ENCODE measurements at places on chromosomes 2 and 18. TPM values are rescaled to one million over a fixed set of nuclear protein-coding genes. Genes with fewer than 3 reads are reported as not detected.

DNA sequence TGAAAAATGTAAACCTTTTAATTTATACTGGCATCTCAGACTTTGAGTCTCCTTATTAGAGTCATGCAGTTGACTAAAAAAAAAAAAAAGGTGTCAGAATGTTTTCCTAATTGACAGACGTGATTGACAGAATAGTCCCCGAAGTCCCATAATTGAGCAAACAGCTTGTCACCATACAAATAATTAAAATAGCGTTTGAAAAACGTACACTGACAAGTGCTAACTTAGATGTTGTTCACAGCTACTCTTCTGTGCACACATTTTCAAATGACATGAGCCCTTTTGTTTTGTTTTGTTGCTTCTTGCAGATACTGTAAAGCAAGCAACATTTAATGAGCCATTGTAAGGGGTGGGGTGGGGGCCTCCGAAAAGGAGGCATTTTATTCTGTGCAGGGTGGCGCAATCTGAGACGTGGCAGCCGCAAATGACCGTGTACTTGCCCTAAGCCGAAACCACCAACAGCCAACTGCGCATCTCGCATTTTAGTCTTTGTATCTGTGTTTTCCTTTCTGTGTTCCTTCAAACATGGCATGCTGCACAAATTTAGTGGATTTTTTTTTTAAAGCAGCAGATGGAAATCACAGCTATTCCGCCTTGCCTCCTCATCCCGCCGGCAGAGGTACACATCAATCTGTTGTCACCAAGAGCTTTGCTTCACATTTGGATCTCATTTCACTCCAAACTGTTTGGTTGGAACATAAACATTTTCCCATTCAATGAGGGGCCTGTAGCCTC lies 52.4 kb downstream of the LPIN1 start:
- no peaks in the 10 kb centered on the region for H3K27me3 ChIP-seq
- DNase-seq = no peak
- H3K4me1 ChIP-seq = peaks cover 7% of the 10 kb centered on the region
- H3K4me3 ChIP-seq = no peak overlapping the region
- H3K27ac ChIP-seq = no peak overlapping the region
- peaks cover 58% of the 10 kb centered on the region for H3K36me3 ChIP-seq

DNA sequence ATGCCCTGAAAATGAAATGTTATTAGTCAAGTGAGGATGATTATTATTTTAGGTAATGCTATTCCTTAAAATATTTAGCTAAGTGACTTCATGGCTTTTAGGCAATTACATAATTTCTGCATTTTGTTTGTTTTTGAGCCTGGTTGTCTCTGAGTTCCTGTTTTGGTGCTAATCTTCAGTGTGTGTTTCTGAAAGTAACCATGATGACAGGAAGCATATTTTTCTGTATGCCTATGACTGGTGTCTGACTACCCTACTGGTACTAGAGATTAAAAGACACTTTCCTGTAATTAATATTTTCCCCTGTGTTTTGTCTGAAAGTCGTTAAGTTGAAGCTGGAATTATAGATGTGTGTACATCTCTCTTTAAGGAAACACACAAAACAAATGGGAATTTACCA lies 295.0 kb upstream of the SPRED2 start:
- H3K4me3 ChIP-seq = no peak overlapping the region
- H3K36me3 ChIP-seq = no peaks in the 10 kb centered on the region
- H3K27ac ChIP-seq = no peak overlapping the region
- H3K27me3 ChIP-seq = peaks cover 7% of the 10 kb centered on the region

- H3K4me3 ChIP-seq = peak overlapping the region; percentile 88
- no peak overlapping the region for H3K27ac ChIP-seq
- peaks cover 10% of the 10 kb centered on the region for H3K27me3 ChIP-seq
- H3K4me1 ChIP-seq = peaks cover 27% of the 10 kb centered on the region
- DNase-seq = no peak
- no peaks in the 10 kb centered on the region for H3K36me3 ChIP-seq
Observed at GRCh38 chr2:289362-290089, 1.6 kb upstream of the ALKAL2 start.

- DNase-seq = no peak
- H3K27ac ChIP-seq = peak overlapping the region; percentile 17
- peaks cover 61% of the 10 kb centered on the region for H3K4me1 ChIP-seq
- no peaks in the 10 kb centered on the region for H3K36me3 ChIP-seq
- H3K4me3 ChIP-seq = no peak overlapping the region
- H3K27me3 ChIP-seq = peaks cover 20% of the 10 kb centered on the region
Observed at GRCh38 chr2:26697425-26697824, 4.9 kb downstream of the KCNK3 start.

DNA sequence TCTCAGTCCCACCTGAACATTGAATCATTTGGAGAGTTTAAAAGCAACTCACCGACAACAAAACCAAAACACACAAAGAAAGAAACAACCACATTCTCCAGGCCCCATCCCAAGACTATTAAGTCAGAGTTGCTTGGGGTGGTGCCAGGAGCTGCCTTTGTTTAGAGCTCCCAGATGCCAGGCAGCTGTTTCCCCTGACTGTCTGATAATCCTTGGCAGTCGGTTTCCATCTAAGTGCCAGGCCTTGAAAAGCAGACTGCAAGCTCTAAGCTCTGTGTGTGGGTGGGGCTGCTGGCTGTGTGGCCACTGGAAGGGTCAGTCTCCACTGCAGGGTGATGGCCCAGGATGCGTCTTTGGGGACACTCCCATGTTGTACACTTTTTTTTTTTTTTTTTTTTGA lies 255.3 kb upstream of the AGAP1 start:
- no peaks in the 10 kb centered on the region for H3K36me3 ChIP-seq
- peaks cover 3% of the 10 kb centered on the region for H3K27me3 ChIP-seq
- H3K27ac ChIP-seq = no peak overlapping the region
- no peaks in the 10 kb centered on the region for H3K4me1 ChIP-seq
- no peak for DNase-seq

Gene CCDC74B
- total RNA-seq = 3.1 TPM

DNA sequence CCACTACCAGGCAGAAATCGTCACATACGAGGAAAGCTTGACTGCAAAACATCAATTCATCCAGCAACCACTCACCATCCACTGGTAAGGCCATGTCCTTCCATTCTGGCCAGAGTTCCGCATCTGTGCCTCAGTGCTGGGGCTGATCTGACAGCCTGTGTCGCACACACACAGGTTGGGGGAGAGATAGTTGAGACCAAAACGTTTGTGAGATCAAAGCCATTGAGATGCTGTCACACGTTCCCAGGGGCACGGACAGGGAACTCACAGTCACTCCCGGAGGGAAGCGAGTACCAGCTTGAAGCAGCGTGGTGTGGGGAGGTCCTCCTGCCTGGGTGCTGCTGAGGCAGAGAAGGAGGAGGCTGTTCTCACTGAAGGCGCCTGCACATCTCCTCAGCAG lies 458.5 kb upstream of the SALL3 start:
- no peak overlapping the region for H3K4me3 ChIP-seq
- DNase-seq = no peak
- H3K27ac ChIP-seq = no peak overlapping the region
- H3K4me1 ChIP-seq = no peaks in the 10 kb centered on the region
- no peaks in the 10 kb centered on the region for H3K36me3 ChIP-seq

DNA sequence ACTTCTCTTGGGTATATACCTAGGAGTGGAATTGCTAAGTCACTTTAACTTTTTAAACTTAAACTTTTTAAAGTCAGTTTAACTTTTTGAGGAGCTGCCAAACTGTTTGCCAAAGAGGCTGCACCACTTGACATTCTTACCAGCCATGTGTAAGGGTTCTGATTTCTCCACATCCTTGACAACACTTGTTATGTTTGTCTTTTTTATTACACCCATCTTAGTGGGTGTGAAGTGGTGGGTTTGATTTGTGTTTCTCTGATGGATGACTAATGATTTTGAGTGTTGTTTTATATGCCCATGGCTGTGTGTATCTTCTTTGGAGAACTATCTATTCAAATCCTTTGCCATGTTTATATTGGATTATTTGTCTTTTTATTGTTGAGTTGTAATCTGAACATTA lies 13.6 kb downstream of the ASAP2 start:
- H3K27ac ChIP-seq = peak overlapping the region; percentile 36
- no peak overlapping the region for H3K4me3 ChIP-seq
- H3K36me3 ChIP-seq = peaks cover 29% of the 10 kb centered on the region
- H3K27me3 ChIP-seq = peaks cover 3% of the 10 kb centered on the region
- no peak for DNase-seq

DNA sequence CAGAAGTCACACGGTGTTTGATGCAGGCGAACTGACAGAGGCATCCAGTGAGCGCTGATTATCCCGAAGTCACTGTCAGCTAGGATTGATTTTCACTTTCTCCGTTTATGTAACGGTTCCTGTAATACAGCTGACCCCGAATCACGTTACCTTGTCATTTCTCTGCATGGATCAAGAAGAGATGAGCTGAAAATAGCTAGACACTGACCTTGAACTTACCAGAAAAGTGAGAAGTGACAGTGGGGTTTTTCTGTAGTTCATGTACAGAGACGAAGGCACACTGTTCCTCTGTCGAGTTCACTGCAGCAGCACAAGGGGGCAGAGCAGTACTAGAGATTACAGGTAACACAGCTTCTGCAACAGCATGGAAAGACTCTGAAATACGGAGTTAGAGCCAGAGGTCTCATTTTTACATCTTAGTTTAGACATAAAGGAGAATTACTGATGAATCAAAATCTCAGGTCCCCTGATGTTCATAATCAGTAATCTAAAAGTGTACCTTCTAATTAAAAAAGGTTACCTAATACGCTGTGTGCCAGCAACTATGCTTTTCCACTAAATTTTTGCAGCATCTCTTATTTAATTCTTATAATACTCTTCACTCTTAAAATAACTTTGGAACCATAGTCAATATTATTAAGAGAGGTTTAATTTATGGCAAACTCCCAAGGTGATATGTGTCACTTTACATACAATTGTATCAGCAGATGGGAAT lies 33.1 kb downstream of the ARHGAP15 start:
- DNase-seq = peak; percentile 43
- H3K36me3 ChIP-seq = no peaks in the 10 kb centered on the region
- H3K27ac ChIP-seq = no peak overlapping the region

Gene RESP18
- not detected for total RNA-seq

Gene NOL4
- not detected for total RNA-seq

Gene KIAA2012
- 0.25 TPM for total RNA-seq

DNA sequence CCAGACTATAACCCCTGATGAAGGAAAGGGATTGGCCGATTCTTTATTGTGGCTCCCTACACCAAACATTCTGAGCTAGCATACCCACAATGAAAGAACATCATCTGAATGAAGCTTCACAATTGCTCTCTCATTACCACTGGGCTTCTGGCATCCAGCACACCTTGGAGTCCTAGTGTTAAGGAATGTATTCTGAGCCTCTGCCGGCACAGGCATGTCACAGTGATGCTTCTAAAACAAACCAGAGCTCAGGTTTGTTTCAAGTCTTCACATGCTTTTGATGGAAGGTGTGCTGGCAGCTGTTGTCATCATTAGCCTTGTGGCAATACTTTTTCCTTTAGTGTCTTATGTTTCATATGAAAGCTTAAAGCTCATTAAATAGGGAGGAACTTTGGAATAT lies 76.3 kb upstream of the RBBP8 start:
- no peak for DNase-seq
- no peak overlapping the region for H3K27ac ChIP-seq
- H3K27me3 ChIP-seq = peaks cover 27% of the 10 kb centered on the region
- H3K4me1 ChIP-seq = no peaks in the 10 kb centered on the region

Data from HFFc6 (cell line).